Epithelial cell of alveolus of lung (primary cell): ENCODE measurements at places on chromosomes 3 and 15. TPM values are rescaled to one million over a fixed set of nuclear protein-coding genes. Genes with fewer than 3 reads are reported as not detected.

The RTP1 gene
- not detected in 2 replicates for total RNA-seq

The LEKR1 gene
- total RNA-seq, result 0.24 and 0.39 TPM in 2 replicates

The SLC33A1 gene
- total RNA-seq, result 27.2 and 28.1 TPM in 2 replicates

The SERP1 gene
- total RNA-seq, result 248 and 349 TPM in 2 replicates

The MORC1 gene
- not detected in 2 replicates for total RNA-seq

The MEX3B gene
- 8.9 and 12.2 TPM in 2 replicates for total RNA-seq

The FBXO40 gene
- not detected in 2 replicates for total RNA-seq

The ENTPD3 gene
- total RNA-seq, result 1.2 TPM in 1 of 2 replicates, not detected in the other

The BFSP2 gene
- not detected in 2 replicates for total RNA-seq

The KLF15 gene
- total RNA-seq, result 2.1 and 9.5 TPM in 2 replicates

The ZNF639 gene
- 41.2 and 45.7 TPM in 2 replicates for total RNA-seq

The TMEM207 gene
- not detected in 2 replicates for total RNA-seq

The SKOR1 gene
- total RNA-seq, result 0.13 and 1.5 TPM in 2 replicates

The SLC28A1 gene
- total RNA-seq, result not detected in 2 replicates

The SYNM gene
- total RNA-seq, result 0.65 and 1.6 TPM in 2 replicates

The COL7A1 gene
- total RNA-seq, result 52.5 and 104 TPM in 2 replicates

The MBNL1 gene
- total RNA-seq, result 94.0 and 132 TPM in 2 replicates

The ALDH1A3 gene
- total RNA-seq, result 22.7 and 71.6 TPM in 2 replicates

The SERINC4 gene
- not detected in 2 replicates for total RNA-seq

The NDUFB4 gene
- 112 and 146 TPM in 2 replicates for total RNA-seq

The TMEM212 gene
- not detected in 2 replicates for total RNA-seq

The CTDSPL gene
- total RNA-seq, result 23.5 and 26.0 TPM in 2 replicates

The IQCF5 gene
- total RNA-seq, result not detected in 2 replicates

The NANOGP8 gene
- not detected in 2 replicates for total RNA-seq

The ADGRG7 gene
- total RNA-seq, result not detected in 2 replicates

The WDR93 gene
- total RNA-seq, result under 0.01 and 0.16 TPM in 2 replicates

The STT3B gene
- 96.8 and 125 TPM in 2 replicates for total RNA-seq

The GRM7 gene
- total RNA-seq, result not detected in 2 replicates

The MST1 gene
- 5.4 and 14.1 TPM in 2 replicates for total RNA-seq

The PCSK6 gene
- total RNA-seq, result 0.32 and 1.9 TPM in 2 replicates

The GADL1 gene
- not detected in 2 replicates for total RNA-seq

The ABI3BP gene
- total RNA-seq, result 0.65 and 5.0 TPM in 2 replicates

The C3orf62 gene
- total RNA-seq, result 1.5 and 1.7 TPM in 2 replicates

The EHHADH gene
- 4.1 and 5.0 TPM in 2 replicates for total RNA-seq

The DET1 gene
- total RNA-seq, result 5.3 and 10.7 TPM in 2 replicates

The KCNAB1 gene
- total RNA-seq, result 0.13 TPM in 1 of 2 replicates, not detected in the other

The SLC12A1 gene
- 0.13 TPM in 1 of 2 replicates, not detected in the other for total RNA-seq

The BTLA gene
- total RNA-seq, result 0.26 TPM in 1 of 2 replicates, not detected in the other

The NOX5 gene
- 0.39 TPM in 1 of 2 replicates, not detected in the other for total RNA-seq

The ACKR4 gene
- total RNA-seq, result not detected in 2 replicates

The TRIM42 gene
- total RNA-seq, result not detected in 2 replicates

The GOLGA6D gene
- not detected in 2 replicates for total RNA-seq

The SENP8 gene
- 2.3 and 3.2 TPM in 2 replicates for total RNA-seq

The MYO5A gene
- total RNA-seq, result 8.3 and 19.0 TPM in 2 replicates

The CA12 gene
- total RNA-seq, result 10.3 and 10.5 TPM in 2 replicates

The FBXW12 gene
- total RNA-seq, result not detected in 2 replicates

The PRR20G gene
- not detected in 2 replicates for total RNA-seq

The CISH gene
- total RNA-seq, result 2.7 and 3.3 TPM in 2 replicates

The HSPBAP1 gene
- 4.8 and 12.0 TPM in 2 replicates for total RNA-seq

The LTK gene
- total RNA-seq, result 0.13 TPM in 1 of 2 replicates, not detected in the other

The BCL2A1 gene
- 2.6 and 3.9 TPM in 2 replicates for total RNA-seq

The MFSD1 gene
- 45.8 and 49.9 TPM in 2 replicates for total RNA-seq

The ADAMTSL3 gene
- total RNA-seq, result 1.3 and 4.2 TPM in 2 replicates
